ENCODE measurements at places on chromosomes 5 and 9. TPM values are rescaled to one million over a fixed set of nuclear protein-coding genes. Genes with fewer than 3 reads are reported as not detected.

PCDHB8 gene
- total RNA-seq, result 0.26 TPM

PCDHA1 gene
- total RNA-seq, result not detected

GAPVD1 gene
- 59.1 TPM for total RNA-seq

GMCL2 gene
- total RNA-seq, result not detected

QRFP gene
- total RNA-seq, result not detected

ENG gene
- total RNA-seq, result 100 TPM

SLC45A2 gene
- total RNA-seq, result 0.17 TPM

PTGR1 gene
- total RNA-seq, result 67.4 TPM

FOCAD gene
- 88.1 TPM for total RNA-seq

LRRC14B gene
- total RNA-seq, result not detected

CCL19 gene
- not detected for total RNA-seq

PCDHB10 gene
- 0.79 TPM for total RNA-seq

IARS1 gene
- 355 TPM for total RNA-seq
